Calu3 (cell line): ENCODE measurements at places on chromosomes 11 and 22. TPM values are rescaled to one million over a fixed set of nuclear protein-coding genes. Genes with fewer than 3 reads are reported as not detected.

- DNase-seq: no peak
These were observed 20.9 kb upstream of the TMEM191C start for GRCh38 chr22:21446128-21446826.

- DNase-seq: no peak
These were observed 288.2 kb downstream of the MIAT start for GRCh38 chr22:26945565-26945964.

DNA sequence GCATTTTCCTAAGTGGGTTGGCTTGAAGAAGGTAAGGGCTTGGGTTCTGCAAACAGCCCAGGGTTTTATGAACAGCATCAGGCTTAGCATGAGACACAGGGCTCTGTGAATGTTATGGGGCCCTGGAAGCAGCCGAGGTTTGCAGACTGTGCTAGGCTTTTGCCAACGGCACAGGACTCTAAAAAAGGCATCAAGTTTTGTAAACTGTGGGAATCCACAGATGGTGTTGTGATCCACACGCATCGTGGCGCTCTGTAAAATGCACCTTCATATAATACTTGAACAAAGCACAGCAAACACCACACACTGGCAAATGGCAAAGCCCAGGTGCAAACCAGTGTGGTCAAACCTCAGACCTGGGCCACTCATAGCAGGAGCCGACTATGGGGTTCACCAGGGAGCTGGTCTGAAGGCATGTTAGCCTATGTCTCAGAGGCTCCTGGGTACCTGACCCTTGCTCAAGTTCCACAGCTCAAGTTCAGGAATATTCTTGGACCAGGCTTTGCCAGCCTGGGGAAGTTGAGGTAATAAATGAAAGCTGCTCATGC lies 2.4 kb upstream of the SLCO2B1 start:
- no peak for DNase-seq

DNA sequence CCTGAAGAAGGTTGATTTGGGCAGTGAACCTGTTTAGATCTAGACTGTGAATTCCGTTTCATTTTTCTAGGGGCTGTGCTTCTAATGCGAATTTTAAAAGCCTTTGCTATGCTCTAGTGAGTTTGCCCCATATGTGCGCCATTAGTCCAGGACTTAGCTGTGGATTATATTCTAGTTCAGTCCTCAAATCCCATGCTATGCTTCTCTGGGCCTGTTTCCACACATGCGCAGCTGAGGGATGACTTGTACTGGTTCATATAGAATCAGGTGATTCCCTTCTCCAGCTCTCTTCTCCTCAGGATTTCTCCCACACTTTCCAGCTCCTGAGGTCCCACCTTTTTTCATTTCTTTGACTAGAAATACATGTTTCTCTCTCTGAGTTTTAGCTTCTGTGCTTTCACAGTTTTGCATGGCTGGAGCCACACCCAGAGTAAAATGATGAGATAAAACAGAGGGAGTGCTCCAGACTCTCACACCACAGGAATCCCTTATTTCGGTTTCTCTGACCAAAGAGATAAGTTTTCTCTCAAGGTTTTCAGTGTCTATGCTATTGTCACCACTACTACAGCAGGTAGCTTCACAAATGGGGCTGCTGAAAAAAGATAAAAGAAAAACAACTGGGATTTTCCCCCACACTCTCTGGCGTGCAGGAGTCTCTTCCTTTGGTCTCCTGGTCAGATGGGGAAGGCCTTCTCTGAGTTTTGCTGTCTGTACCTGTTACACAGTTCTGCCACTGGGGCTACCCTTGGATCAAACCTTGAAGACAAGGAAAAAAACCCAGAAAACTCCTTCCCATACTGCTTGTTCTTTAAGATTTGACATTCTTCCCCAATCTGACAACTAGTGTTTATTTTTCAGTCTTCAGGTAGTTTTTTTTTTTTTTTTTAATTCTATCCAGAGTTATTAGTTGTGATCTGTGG lies 96.2 kb upstream of the TEAD1 start:
- DNase-seq: no peak

- no peak for DNase-seq
These were observed 25.5 kb downstream of the MYEOV start for GRCh38 chr11:69319255-69320106.

- no peak for DNase-seq
These were observed 4.8 kb upstream of the SAA2 start for GRCh38 chr11:18253233-18253632.

GRCh38 chr11:36399236-36399635 lies 103.1 kb downstream of the PRR5L start:
- no peak for DNase-seq

DNA sequence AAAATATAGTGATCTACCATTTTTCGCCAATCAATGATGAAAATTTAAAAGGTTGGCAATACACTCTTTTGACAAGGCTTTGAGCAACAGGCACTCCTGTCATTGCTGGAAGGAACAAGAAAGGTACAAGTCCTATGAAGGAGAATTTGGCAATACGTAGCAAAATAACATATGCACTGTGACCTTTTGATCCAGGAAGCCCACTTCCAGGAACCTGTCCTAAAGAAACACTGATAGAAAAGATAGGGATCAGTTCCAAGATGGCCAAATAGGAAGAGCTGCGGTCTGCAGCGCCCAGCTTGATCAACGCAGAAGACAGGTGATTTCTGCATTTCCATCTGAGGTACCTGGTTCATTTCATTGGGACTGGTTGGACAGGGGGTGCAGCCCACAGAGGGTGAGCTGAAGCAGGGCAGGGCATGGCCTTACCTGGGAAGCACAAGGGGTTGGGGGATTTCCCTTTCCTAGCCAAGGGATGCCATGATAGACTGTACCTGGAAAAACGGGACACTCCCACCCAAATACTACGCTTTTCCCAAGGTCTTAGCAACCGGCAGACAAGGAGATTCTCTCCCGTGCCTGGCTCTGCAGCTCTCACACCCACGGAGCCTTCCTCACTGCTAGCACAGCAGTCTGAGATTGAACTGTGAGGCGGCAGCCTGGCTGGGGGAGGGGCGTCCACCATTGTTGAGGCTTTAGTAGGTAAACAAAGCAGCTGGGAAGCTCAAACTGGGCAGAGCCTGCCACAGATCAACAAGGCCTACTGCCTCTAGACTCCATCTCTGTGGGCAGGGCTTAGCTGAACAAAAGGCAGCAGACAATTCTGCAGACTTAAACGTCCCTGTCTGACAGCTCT lies 69.7 kb upstream of the GALNT18 start:
- DNase-seq: no peak

DNA sequence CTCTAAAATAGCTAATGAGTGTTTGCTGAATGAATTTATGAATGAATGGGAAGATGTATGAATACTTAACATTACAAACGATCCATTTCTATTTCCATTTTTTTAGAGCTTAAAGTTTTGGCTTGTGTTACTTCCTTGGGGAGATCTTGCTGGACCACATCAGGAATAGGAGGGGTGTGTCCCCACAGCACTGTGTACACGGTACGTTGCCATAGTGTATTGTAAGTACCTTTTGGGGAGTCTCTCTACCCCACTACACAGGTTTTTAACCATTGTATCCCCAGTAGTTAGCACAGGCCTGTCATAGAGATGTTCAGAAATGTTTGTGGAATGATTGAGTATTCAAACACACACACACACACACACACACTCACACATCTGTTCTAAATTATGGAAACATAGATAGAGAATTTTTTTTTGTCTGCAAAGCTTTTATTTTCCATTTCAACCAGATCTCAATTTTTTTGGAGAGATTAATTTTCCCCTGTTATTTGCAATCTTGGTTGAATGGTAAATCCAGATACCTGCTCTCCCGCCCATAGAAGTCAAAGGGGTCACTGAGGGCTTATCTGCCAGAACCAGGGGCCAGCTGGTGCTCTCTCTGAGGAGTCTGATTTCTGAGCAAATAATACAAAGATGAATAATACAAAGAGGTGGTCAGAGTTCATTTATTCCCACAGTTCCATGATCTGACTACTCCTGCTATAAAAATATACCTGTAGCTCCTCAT lies 471.0 kb downstream of the INSC start:
- DNase-seq: no peak

DNA sequence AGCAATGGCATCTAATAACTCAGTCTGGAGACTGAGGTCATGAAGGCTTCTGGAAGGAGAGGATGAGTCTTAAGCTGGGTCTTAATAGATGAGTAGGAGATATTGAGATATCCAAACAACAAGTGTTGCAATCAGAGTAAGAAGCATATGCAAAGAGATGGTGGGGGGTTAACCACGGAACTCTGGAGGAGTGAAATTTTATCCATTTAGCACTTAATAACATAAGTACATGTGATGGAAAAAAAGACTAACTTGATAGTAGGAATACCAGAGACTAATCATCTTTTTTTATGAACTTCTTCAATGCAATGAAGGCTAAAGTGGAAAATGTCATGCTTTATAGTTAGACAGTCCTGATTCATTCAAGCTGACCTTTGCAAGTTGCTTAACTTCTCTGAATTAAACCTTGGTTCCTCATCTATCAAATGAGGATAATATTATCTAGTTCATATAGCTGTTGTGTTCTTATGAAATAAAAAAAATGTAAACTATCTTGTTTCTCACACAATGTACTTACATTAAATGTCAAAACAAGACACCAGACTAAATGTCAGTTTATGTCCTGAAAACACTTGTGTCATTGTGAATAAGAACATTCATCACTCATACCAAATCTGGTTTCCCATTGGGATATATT lies 403.1 kb upstream of the CCDC90B start:
- DNase-seq: no peak

GRCh38 chr11:68751331-68751856 lies at the start of gene TESMIN:
TSS of gene TESMIN (minus strand) at chr11:68751520. CDS start at chr11:68750660, 860 bp downstream.
- DNase-seq: peak; percentile 95

GRCh38 chr11:41533761-41534160 lies 74.3 kb upstream of the LRRC4C start:
- no peak for DNase-seq

GRCh38 chr22:33896575-33897447 lies 23.5 kb downstream of the LARGE1 start:
- DNase-seq: no peak

GRCh38 chr11:33618351-33618710 lies 82.3 kb downstream of the C11orf91 start:
- no peak for DNase-seq

- DNase-seq: no peak
These were observed 2.6 kb upstream of the SHISA8 start for GRCh38 chr22:41917375-41917902.

DNA sequence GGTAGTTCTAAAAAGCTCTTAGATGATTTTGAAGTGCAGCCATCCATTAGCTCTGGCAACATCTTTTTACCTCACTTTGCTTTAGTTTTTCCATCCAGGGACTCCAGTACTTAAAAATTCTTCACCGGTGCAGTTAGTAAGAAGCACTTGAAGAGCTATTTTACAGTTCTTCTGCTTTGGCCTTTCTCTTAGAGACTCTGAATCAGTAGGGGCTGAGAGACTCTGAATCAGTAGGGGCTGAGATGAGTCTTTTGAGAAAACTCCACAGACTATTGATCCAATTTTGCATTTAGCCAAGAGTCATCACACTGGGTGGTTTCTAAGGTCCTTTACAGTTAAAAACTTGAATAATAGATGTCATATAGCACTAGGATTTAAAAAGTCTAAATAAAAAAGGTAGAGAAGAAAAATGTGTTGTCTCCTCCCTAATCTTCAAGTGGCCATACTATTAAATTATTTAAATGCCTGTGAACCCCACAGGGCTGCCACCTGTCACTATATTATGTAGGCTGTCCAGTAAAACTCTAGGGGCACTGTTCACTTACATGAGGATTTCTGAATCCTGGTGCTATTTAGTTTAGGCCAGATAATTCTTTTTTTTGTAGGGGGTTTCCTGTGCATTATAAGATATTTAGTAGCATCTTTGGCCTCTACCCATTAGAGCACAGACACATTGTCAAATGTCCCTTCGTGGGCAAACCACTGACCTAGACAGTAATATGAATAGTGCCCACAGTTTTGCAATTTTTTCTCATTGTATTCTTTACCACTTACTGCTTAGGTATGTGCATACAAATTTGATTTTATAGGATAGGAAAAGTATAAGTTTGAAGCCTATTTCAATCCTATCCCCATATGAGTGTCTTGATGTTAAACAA lies 26.3 kb upstream of the HIKESHI start:
- DNase-seq: no peak

- no peak for DNase-seq
These were observed 3.2 kb upstream of the PAX6 start for GRCh38 chr11:31814176-31814868.

DNA sequence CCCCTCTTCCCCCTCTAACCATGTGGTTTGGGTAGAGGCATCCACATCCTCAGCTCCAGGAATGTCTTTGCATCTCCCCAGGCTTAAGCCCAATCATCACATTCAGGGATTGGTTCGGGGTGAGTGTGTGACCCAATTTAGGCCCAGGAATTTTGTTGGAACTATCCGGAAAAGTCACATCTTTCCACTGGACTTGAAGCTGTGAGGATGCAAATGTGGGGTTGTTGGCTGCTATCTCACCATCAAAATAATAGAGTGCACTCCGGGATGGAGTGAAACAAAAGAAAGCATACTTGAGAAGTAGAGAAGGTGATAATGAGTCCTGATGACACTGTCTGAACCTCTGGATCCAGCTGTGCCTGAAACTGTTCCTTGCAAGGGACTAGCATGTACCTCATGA lies 33.8 kb upstream of the OLFML1 start:
- DNase-seq: no peak

- no peak for DNase-seq
These were observed 6.4 kb downstream of the TP53I11 start for GRCh38 chr11:44944181-44944852.

- DNase-seq: no peak
These were observed 19.2 kb upstream of the ADSL start for GRCh38 chr22:40326905-40327735.

GRCh38 chr11:113160808-113161124 lies 153.6 kb upstream of the TTC12 start:
- no peak for DNase-seq

- no peak for DNase-seq
These were observed 6.5 kb downstream of the TPCN2 start for GRCh38 chr11:69055212-69055586.

DNA sequence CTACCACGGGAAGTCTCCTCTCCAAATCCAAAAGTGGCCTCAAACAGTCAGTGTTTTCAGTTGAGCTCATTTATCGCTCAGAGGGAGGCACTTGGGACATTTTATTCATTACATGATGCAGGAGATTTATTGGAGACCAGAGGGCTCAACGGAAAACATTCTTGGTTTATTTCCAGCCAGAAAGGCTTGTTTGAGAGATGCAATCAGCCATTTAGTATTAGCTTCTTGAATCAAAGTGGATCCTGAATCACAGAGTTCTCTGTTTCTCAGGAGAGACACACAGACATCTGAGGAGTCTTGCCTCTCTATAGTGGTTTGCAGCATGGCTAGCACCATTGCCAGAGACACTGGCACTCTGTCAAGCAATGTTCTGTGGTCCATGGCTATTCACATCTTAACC lies 31.5 kb downstream of the CD44 start:
- no peak for DNase-seq

- no peak for DNase-seq
These were observed 152.3 kb downstream of the FEZ1 start for GRCh38 chr11:125343718-125344131.

GRCh38 chr22:25496396-25497064 lies 67.9 kb upstream of the GRK3 start:
- DNase-seq: no peak

MS4A12 gene
- not detected in 2 replicates for total RNA-seq

CD3E gene
- total RNA-seq: not detected in 2 replicates

RBFOX2 gene
- total RNA-seq: 63.1 and 64.1 TPM in 2 replicates

OR51B4 gene
- not detected in 2 replicates for total RNA-seq

ZNF280B gene
- 4.0 and 4.6 TPM in 2 replicates for total RNA-seq

TRPM5 gene
- not detected in 2 replicates for total RNA-seq

KLHDC7B gene
- total RNA-seq: 1.6 and 3.0 TPM in 2 replicates

HTR3A gene
- total RNA-seq: 0.42 TPM in 1 of 2 replicates, not detected in the other

CASP1 gene
- 10.1 and 13.5 TPM in 2 replicates for total RNA-seq

SCGB1C1 gene
- total RNA-seq: not detected in 2 replicates

CRYBA4 gene
- not detected in 2 replicates for total RNA-seq

DBX1 gene
- total RNA-seq: not detected in 2 replicates

LARGE2 gene
- total RNA-seq: 30.1 and 33.9 TPM in 2 replicates

ART1 gene
- not detected in 2 replicates for total RNA-seq
